Activated T-helper 1 cell treated with anti-CD3 and anti-CD28 coated beads, Interleukin-2, amount 50 U/mL, for 16 hours (primary cell): ENCODE measurements at places on chromosomes 3 and 15.
A peak's percentile ranks its signal among the peaks of the same experiment; 100 is the strongest.

GRCh38 chr3:50520849-50521248 is 17.4 kb upstream of the CACNA2D2 start:
- no peak for DNase-seq

DNA sequence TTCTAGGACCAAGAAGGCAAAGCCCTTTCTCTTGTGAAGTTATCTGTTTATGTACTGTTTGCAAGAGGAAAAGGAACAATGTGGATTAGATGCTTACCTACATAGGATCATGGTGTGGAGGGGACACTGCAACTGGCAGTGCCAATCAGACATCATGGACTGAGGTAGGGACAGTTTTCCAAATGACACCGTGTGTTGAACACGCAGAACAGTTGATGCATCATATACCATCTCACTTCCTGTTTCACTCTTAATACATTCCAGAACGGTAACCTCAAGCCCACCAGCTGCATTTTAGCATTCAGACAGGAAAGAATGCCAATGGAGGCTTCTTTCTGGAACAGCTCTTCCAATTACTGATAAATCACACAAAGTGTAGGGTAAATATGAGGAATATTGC is 397.7 kb upstream of the LMCD1 start:
- no peak for DNase-seq

DNA sequence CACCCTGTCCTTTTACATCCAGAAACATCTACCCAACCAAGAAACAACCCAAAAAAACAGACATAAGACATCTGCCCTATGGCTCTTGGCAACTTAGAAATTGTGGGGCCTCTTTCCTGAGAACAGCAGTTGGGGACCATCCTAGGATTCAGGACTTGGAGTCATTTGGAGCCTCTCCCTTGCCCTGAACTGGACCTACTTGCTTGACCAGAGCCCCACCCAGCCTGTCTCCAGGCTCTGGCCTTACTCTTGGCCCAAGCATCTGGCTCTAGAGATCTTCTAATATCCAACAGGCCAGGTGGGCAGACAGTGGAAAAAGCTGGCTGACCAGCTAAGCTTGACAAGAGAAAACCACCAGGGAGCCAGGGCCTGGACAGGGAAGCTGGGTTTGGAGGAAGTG is 99.1 kb upstream of the C2CD4B start:
- DNase-seq: no peak

- DNase-seq: no peak
Observed at GRCh38 chr15:66611257-66612053, 45.7 kb upstream of the LCTL start.

DNA sequence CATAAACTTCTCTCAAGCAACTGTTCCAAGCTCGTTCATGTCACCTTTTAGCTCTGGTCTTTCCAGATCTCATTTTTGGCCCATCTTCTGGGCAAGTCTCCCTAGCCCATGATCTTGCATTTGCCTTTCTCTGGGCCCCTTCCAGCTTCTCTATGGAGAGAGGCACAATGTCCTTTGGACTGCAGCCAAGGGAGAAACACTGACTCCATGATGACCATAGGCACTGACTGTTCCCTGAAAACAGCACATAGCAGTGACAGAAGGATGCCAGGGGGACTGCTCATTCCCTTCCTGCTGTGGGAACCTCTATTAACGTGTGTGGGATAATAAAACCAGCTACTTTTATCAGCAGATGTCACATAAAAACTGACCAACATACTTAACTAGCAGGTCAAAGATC is 60.3 kb downstream of the STRIT1 start:
- DNase-seq: no peak

GRCh38 chr3:159739969-159740368 is 248.7 kb upstream of the IL12A start:
- DNase-seq: no peak

DNA sequence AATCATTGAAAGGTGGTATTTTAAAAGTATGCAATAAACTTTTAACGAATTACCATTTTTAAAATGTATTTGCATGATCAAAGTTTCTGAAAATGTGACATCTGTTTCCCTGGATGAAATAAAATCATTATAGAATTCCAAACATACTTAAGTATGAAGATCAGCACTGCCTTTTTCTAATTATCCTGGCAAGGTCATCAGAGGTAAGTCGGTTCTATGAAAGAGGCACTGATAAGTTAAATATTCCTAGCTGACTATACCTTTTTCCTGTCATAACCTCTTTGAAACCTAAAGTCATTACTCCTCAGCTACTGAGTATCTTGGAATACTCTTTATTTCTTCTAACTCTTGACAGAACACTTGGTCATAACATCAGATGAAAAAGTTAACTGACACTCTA is 406.1 kb upstream of the ALCAM start:
- DNase-seq: no peak

DNA sequence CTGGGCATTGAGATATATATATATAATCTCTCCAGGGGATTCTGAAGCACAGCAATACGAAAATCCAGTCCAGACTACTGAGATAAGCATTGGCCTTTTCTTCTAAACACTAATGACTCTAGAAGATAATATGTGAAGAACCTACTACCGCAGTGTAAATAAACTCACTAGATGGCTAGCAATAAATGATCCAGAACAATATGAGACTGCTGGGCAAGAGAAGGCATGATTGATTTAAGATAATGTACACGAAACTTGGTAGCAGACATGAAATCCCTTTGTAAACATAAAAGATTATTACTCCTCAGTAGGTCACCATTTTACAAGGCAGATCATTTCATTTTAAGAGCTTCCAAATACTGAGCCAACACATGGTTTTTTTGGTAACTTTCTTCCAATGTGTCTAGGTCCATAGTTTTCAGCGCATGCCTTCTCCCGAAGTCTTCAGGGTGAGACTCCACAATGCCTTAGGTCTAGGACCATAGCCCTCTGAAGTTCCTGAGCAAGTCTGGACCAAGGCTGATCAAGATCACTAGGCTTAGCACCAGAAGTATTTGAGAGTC is 193.2 kb downstream of the LRRN1 start:
- no peak for DNase-seq

DNA sequence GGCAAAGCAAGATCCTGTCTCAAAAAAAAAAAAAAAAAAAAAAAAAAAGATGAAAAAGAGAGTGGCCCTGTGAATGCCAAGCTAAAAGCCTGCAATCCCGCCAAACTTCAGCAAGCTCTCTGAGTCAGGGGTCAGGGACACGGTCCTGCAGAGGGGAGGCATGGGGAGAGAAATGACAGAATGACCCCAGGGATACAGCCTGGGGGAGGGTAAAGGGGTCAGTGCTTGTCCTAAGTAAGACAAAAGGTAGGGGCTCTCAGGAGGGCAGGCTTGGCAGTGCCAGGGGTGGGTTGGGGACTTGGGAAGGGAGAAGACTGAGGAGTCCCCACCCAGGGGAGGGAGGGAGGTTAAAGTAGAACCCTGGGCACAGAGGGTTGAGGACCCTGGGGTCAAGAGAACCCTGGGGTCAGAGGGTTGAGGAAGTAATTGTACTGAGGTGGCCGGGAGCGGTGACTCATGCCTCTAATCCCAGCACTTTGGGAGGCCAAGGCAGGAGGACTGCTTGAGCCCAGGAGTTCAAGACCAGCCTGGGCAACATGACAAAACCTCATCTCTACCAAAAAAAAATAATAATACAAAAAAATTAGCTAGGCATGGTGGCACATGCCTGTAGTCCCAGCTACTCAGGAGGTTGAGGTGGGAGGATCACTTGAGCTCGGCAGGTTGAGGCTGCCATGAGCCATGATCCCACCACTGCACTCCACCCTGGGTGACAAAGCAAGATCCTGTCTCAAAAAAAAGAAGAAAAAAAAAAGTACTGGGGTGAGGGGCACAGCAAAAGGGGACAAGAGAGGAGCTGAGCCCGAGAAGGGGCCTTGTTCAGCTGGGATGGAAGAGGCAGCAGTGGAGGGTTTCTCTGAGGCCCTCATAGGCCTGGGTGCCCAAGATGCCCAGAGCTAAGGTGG is 5.2 kb upstream of the SEMA3B start:
- DNase-seq: no peak

GRCh38 chr15:68819495-68820294 is 1.0 kb downstream of the ANP32A start:
- DNase-seq: peak; percentile 10

DNA sequence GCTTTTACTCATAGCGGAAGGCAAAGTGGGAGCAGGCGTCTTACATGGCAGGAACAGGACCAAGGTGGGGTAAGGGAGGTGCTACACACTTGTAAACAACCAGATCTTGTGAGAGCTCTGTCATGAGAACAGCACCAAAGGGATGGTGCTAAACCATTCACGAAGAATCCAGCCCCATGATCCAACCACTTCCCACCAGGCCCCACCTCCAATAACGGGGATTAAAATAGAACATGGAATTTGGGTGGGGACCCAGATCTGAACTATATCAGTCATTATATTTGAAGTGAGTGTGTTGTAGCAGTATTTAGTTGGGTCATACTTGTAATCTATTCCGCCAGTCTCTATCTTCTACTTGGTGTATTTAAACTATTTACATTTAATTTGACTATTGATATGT is 190.9 kb downstream of the RPLP1 start:
- no peak for DNase-seq

DNA sequence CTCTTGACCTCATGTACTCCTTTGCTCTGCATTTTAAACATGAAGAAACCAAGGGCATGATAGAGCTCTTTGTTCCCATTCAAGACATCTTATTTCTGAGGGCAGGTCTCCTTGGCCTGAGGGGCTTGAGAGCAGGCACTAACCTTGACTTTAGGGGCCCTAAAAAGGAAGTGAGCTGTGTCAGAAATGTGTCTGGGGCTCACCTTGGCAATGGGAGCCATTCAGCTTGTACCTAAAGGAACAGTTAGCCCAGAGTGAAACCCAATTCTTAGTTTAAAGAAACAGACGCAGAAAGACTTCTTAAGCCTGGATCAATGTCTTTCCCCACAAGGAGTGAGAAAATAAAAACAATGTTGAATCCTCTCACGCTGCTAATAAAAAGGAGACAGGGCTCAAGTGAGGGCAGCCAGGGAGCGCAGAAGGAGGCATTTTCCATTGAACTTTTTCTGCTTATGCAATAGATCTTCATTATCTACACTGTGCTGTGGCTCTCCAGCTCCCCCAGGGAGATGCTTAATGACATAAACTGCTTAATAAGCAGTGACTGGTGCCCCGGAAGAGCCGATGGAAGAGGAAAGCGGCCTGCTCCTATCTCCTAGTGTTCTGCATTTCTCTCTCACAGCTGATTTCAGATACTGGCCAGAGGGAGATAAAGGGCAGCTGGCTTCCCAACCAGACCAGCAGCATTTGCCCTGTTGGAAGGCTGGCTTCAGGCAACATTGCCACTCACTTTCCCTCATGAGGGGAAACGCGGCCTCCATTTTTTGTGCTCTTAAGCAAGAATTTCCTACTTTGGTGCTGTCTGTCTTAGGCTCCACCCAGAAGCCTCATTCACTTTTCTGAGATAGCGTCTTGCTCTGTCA is 152.0 kb downstream of the OPA1 start:
- DNase-seq: no peak

GRCh38 chr15:80564056-80564455 is 131.1 kb upstream of the ABHD17C start:
- DNase-seq: no peak

GRCh38 chr3:182258538-182259177 is 534.6 kb upstream of the ATP11B start:
- no peak for DNase-seq

GRCh38 chr15:90412356-90413194 is 24.5 kb downstream of the IQGAP1 start:
- no peak for DNase-seq

GRCh38 chr15:34721802-34722438 is 32.9 kb downstream of the GJD2 start:
- DNase-seq: no peak

GRCh38 chr3:119227070-119227850 is 13.4 kb downstream of the B4GALT4 start:
- no peak for DNase-seq

DNA sequence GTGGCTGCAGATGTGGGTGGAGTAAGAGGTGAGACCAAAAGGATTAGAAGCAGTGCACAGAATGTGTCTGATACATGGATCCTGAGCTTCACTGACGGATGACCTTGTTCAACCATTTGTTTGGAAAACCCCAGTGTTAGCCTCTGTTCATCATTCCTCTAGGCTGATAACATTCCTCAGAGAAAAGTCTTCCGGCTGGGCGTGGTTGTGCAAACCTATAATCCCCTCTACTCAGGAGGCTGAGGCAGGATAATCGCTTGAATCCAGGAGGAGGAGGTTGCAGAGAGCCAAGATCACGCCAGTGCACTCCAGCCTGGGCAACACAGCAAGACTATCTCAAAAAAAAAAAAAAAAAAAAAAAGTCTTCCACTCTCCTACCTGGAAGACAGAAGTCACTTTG is 23.1 kb upstream of the CHD2 start:
- no peak for DNase-seq

DNA sequence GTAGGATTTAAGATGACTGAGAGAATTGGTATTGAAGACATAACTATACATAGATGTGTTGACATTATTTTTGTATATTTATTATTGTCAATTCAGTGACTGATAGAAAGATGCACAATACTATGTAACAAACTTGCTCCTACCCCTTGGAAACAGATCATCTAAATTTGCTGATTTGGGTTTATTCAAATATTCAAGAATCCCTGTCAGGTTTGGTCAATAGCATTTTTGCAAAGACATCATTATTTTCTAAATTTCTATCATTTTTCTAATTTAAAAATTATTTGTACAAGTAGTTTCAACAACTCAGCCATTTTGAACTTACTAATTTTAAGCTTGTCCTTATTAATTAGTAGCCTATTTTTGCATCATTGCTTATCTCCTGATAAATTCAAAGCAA is 1463.4 kb downstream of the SI start:
- no peak for DNase-seq

GRCh38 chr3:37287776-37288175 is 113.4 kb upstream of the LRRFIP2 start:
- no peak for DNase-seq

GRCh38 chr3:37040231-37040630 is 46.9 kb downstream of the MLH1 start:
- no peak for DNase-seq

DNA sequence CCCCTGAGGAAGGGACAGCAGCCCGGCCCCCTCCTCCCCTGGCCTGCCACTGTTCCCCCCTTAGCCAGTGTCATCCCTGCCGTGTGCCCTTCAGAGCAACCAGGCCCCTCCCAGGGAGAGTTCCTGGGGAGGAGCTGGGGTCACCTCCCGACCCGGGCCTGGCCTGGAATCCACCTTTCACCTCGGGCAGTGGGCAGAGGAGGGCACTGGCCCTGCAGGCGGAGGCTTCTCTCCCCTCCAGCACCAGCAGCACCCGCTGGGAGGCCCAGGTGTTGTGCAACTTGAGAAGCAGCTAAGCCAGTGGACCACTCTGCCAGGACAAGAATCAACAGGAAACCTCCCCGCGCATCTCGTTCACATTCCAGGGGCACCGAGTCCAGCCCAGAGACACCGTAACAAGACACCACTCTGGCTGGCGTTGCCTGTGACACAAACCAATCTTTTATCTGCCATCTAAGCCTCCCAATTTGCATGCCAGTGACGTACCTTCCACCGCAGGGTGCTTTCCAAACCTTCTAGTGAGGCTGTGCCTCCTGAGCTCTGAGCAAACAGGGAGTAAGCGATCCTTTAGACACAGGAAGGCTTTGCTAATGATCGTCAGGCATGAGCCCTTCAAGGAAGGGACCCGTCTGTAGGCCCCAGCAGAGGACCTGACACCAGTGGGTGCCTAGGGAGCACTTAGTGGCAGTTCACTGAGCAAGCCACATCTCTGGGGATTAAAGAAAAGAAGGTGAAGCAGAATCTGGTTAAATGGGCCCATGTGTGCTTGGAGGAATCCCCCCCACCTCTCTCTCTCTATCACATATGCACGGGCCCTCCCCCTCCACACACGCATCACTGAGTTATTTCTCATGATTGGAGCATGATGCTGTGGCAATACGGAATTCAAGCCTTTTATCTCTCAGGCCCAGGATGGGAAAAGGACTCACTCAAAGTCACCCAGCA is 98.9 kb upstream of the TLE3 start:
- no peak for DNase-seq

- DNase-seq: no peak
Observed at GRCh38 chr3:102295756-102296155, 139.1 kb upstream of the ZPLD1 start.
